Skeletal muscle tissue (tissue), 5 donors: ENCODE measurements at places on chromosomes 7 and 10. TPM values are rescaled to one million over a fixed set of nuclear protein-coding genes. Genes with fewer than 3 reads are reported as not detected.

Gene SPDYE2
- total RNA-seq, result not detected

Gene PRRT4
- total RNA-seq, result 6.8 TPM

Gene HOXA11
- 2.1 TPM for total RNA-seq

Gene TWIST1
- total RNA-seq, result 12.0 TPM

Gene SEMA4G
- 0.52 TPM for total RNA-seq

Gene CPN1
- not detected for total RNA-seq

Gene MCM10
- 4.2 TPM for total RNA-seq

Gene AS3MT
- total RNA-seq, result 6.8 TPM

Gene C10orf62
- under 0.01 TPM for total RNA-seq

Gene SSBP1
- total RNA-seq, result 101 TPM

Gene MDFIC
- total RNA-seq, result 20.9 TPM

Gene PLCE1
- total RNA-seq, result 29.2 TPM

Gene RAPGEF5
- total RNA-seq, result 29.7 TPM

Gene PARP12
- 14.1 TPM for total RNA-seq
